Activated CD8-positive, alpha-beta memory T cell treated with anti-CD3 and anti-CD28 coated beads for 1 hour (primary cell): ENCODE measurements at places on chromosomes 5 and 9.

DNA sequence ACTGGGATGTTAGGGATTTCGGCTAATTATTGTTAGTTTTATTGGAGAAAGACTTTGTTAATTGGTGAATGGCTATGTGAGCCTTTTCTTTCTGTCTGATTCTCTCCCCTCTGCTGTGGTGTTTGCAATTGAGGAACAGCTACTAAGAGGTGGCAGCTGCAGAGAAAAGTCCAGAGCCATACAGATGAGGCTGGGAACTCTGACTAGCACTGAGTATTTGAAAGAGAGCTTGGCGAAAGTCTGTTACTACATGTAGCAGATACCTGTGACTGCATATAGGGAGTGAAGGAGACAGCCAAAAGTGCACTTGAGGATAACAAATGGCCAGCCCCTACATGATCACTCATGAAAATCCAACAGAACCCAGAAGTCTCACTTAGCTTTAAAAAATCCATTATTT lies 44.3 kb upstream of the HSPB3 start:
- DNase-seq = no peak

GRCh38 chr9:17987189-17987588 lies 408.3 kb downstream of the SH3GL2 start:
- DNase-seq = no peak

GRCh38 chr5:89441965-89442364 lies 559.0 kb upstream of the MEF2C start:
- DNase-seq = no peak

DNA sequence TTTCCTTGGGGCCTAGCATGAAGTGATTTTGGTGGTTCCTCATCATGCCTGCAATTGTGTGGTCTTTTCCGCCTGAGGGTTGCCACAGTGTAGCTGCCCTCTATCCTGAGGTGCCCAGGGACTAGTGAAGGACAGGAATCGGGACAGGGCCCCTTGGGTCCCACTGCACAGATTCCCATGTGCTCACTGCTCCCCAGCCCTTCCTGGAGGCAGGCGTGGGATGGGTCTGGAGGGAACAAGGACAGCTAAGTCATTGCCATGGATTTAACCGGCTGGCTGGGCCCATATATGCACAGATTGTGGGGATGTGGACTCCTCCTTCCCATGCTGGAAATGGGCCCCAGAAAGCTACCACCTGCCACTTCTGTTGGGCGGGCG lies 122.3 kb upstream of the PITX1 start:
- no peak for DNase-seq

GRCh38 chr9:117546894-117547678 lies 132.2 kb upstream of the ASTN2 start:
- DNase-seq = no peak

GRCh38 chr9:110895147-110895905 lies 142.9 kb downstream of the LPAR1 start:
- DNase-seq = no peak

GRCh38 chr5:80072103-80073073 lies 37.2 kb downstream of the THBS4 start:
- DNase-seq = no peak

- DNase-seq = no peak
These were observed 22.4 kb downstream of the ABITRAM start for GRCh38 chr9:108956631-108957026.

- no peak for DNase-seq
These were observed 17.7 kb upstream of the IL6ST start for GRCh38 chr5:56012281-56012963.

GRCh38 chr9:91727316-91727861 lies 222.6 kb downstream of the ROR2 start:
- no peak for DNase-seq

- DNase-seq = no peak
These were observed 329.1 kb upstream of the SLC24A2 start for GRCh38 chr9:20117986-20118385.
